ENCODE measurements at places on chromosomes 1 and 21.

DNA sequence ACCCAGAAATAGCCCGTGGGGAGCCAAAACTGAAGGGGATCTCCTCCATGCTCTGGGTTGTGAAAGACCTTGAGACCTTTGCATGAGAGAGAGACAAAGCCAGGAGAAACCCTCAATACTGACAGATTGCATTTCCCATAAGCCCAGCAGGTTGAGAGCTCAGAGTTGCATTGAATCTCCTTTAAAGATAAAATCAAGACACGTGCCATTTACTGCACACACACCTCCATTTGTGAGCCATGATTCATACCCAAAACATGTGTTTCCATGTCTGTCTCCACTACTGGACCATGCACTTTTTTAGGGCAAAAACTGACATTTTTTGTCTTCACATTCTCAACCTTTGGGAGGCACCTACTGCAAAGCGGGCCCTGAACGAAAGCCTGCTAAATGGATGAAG lies 144.0 kb upstream of the NRIP1 start:
- H3K36me3 ChIP-seq = no peaks in the 10 kb centered on the region
- H3K27ac ChIP-seq = no peak overlapping the region
- no peaks in the 10 kb centered on the region for H3K27me3 ChIP-seq

DNA sequence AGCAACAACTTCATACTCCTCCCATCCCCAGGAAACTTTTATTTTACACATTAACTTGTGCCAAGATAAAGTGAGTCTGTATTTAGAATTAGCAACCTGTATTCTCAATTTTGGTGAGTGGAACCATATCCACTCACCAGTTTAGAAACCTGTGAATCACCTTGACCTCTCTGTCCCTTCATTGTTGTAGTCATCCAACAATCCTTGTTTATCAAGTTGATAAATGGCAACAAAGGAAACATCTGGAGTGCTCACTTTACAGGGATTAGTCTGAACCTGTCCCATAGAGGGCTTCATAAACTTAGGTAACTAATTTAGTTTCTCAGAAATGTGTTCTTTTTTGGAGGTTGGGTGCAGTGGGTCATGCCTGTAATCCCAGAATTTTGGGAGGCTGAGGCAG lies 3.9 kb upstream of the CLSPN start:
- no peak for DNase-seq
- peaks cover 20% of the 10 kb centered on the region for H3K4me1 ChIP-seq
- H3K36me3 ChIP-seq = no peaks in the 10 kb centered on the region
- no peak overlapping the region for H3K27ac ChIP-seq
- H3K27me3 ChIP-seq = no peaks in the 10 kb centered on the region

GRCh38 chr1:158163000-158163947 lies 17.4 kb upstream of the CD1D start:
- no peak for DNase-seq
- H3K4me1 ChIP-seq = no peaks in the 10 kb centered on the region
- peaks cover 41% of the 10 kb centered on the region for H3K27me3 ChIP-seq
- no peak overlapping the region for H3K4me3 ChIP-seq
- no peak overlapping the region for H3K27ac ChIP-seq

DNA sequence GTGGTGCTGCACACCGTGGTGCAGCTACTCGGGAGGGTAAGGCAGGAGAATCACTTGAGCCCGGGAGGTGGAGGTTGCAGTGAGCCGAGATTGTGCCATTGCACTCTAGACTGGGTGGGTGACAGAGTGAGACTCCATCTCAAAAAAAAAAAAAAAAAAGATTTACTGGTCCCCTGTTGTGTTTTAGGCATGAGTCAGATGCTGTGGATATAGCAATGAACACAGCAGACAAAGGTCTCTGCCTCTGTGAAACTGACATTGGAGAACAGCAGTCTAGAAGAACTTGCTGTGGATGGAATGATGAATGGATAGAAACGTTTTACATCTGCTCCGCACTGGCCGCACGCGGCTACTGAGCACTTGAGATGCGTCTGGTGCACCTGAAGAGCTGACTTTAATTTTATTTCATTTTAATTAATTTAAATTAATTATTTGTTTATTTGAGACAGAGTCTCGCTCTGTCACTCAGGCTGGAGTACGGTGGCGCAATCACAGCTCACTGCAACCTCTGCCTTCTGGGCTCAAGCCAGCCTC lies 24.5 kb upstream of the EPHA2 start:
- no peaks in the 10 kb centered on the region for H3K27me3 ChIP-seq
- H3K36me3 ChIP-seq = no peaks in the 10 kb centered on the region
- no peak overlapping the region for H3K4me3 ChIP-seq
- H3K27ac ChIP-seq = no peak overlapping the region
- H3K4me1 ChIP-seq = no peaks in the 10 kb centered on the region

DNA sequence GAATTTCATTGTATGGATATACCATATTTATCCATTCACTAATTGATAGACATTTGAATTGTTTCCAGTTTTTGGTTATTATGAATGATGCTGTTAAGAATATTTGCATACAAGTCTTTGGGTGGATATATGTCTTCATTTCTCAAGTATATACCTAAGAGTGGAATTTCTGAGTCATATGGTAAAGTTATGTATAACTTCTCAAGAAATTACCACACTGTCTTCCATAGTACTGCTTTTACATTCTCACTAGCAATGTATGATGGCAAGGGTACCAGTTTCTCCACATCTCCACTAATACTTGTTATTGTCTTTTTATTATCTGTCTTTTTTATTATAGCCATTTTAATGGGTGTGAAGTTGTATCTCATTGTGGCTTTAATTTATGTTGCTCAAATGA lies 74.6 kb upstream of the TENT5C start:
- no peaks in the 10 kb centered on the region for H3K27me3 ChIP-seq
- no peak for DNase-seq
- H3K4me1 ChIP-seq = peaks cover 7% of the 10 kb centered on the region
- H3K27ac ChIP-seq = no peak overlapping the region
- no peaks in the 10 kb centered on the region for H3K36me3 ChIP-seq
- no peak overlapping the region for H3K4me3 ChIP-seq

- no peaks in the 10 kb centered on the region for H3K36me3 ChIP-seq
- DNase-seq = no peak
- no peaks in the 10 kb centered on the region for H3K27me3 ChIP-seq
- no peak overlapping the region for H3K27ac ChIP-seq
- peaks cover 5% of the 10 kb centered on the region for H3K4me1 ChIP-seq
These were observed 108.1 kb upstream of the IVNS1ABP start for GRCh38 chr1:185425163-185425562.

GRCh38 chr1:117146575-117147340 lies 25.2 kb upstream of the TRIM45 start:
- H3K36me3 ChIP-seq = no peaks in the 10 kb centered on the region
- no peak overlapping the region for H3K27ac ChIP-seq
- no peak overlapping the region for H3K4me3 ChIP-seq

GRCh38 chr21:15839026-15839425 lies 109.2 kb downstream of the USP25 start:
- H3K27me3 ChIP-seq = no peaks in the 10 kb centered on the region
- DNase-seq = no peak
- H3K36me3 ChIP-seq = peaks cover 57% of the 10 kb centered on the region
- no peak overlapping the region for H3K4me3 ChIP-seq
- H3K27ac ChIP-seq = no peak overlapping the region

DNA sequence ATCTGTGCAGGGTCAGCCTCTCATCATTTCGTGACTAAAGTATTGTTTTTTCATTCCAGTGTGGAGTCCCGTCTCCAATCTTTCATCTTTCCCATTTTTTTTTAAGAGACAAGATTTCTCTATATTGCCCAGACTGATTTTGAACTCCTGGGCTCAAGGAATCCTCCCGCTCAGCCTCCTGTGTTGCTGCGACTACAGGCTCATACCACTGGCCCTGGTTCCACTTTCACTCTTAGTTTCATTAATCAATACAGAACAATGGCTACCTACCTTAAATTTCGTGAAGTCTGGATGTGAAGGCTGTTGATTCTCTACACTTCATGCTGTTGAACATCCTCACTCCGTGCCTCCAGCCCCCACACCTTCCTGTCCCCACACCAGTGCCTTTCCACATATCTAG lies 97.7 kb upstream of the GREM2 start:
- no peaks in the 10 kb centered on the region for H3K36me3 ChIP-seq
- H3K27me3 ChIP-seq = no peaks in the 10 kb centered on the region
- H3K4me1 ChIP-seq = no peaks in the 10 kb centered on the region
- no peak overlapping the region for H3K4me3 ChIP-seq

GRCh38 chr1:232501854-232502253 lies 128.1 kb downstream of the SIPA1L2 start:
- H3K27me3 ChIP-seq = no peaks in the 10 kb centered on the region
- H3K4me1 ChIP-seq = no peaks in the 10 kb centered on the region
- H3K36me3 ChIP-seq = no peaks in the 10 kb centered on the region
- DNase-seq = no peak
- H3K4me3 ChIP-seq = no peak overlapping the region

- H3K36me3 ChIP-seq = no peaks in the 10 kb centered on the region
- no peak overlapping the region for H3K4me3 ChIP-seq
- H3K27ac ChIP-seq = no peak overlapping the region
- H3K4me1 ChIP-seq = no peaks in the 10 kb centered on the region
- H3K27me3 ChIP-seq = peaks cover 8% of the 10 kb centered on the region
These were observed 13.8 kb upstream of the SPRR5 start for GRCh38 chr1:152933196-152933595.

DNA sequence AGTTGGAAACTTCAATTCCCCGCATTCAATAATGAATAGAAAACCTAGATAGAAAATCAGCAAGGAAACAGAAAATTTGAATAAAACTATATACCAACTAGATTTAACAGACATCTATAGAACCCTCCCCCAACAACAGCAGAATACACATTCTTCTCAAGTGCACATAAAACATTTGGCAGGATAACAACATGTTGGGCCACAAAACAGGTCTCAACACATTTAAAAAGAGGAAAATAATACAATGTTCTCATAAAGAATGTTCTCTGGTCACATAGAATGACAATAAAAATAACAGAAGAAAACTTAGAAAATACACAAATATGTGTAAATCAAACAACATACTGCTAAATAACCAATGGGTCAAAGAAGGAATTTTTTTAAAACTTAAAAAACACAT lies 24.9 kb downstream of the ITGB3BP start:
- H3K27me3 ChIP-seq = no peaks in the 10 kb centered on the region
- no peaks in the 10 kb centered on the region for H3K4me1 ChIP-seq
- no peak overlapping the region for H3K4me3 ChIP-seq
- H3K27ac ChIP-seq = no peak overlapping the region

DNA sequence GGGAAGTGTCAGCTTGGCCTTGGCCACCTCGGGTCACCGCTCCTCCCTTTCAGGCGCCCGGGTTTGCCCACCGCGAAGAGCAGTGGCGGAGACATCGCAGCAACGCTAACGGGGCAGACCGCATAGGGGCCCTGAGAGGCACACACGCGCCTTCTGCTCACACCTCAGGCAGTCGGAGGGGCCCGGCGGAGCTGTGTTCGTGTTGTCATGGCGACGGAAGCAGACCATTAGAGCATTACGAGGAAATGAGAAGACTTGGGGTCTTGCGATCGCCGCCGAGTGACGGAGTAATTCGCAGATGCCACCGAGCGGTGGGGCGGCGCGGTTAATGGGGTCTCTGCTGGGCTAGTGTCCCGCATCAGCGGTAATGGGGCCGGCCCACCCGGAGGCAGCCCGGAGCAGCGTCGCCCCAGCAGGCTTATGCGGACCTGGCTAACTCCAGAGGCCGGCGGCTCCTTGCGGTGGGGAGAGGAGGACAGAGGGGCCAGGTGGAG lies 144.1 kb downstream of the TNR start:
- peaks cover 5% of the 10 kb centered on the region for H3K27me3 ChIP-seq
- no peak for DNase-seq
- no peak overlapping the region for H3K4me3 ChIP-seq
- H3K4me1 ChIP-seq = no peaks in the 10 kb centered on the region
- no peak overlapping the region for H3K27ac ChIP-seq
- H3K36me3 ChIP-seq = no peaks in the 10 kb centered on the region

DNA sequence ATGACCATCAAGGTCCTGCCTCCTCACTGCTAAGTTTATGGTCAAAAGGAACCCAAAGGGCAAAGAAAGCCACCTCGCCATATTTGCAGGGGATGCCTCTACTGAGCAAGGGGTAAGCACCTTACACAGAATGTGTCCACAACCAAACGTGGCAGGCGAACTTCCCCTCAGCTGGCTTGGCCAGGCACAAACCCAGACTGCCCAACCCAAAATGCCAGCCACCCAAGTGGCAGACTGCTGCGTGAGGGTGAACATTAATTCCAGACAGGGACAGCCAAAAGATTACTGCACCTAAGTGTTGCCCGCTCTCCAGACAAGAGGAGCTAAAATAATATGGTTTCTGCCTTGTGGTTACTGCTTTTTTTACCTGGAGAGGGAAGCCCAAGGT lies 16.0 kb downstream of the ZNF697 start:
- H3K4me3 ChIP-seq = no peak overlapping the region
- H3K4me1 ChIP-seq = no peaks in the 10 kb centered on the region
- no peaks in the 10 kb centered on the region for H3K36me3 ChIP-seq
- DNase-seq = no peak

- H3K36me3 ChIP-seq = no peaks in the 10 kb centered on the region
- no peaks in the 10 kb centered on the region for H3K27me3 ChIP-seq
These were observed 110.4 kb downstream of the SYT2 start for GRCh38 chr1:202599669-202600431.

- H3K36me3 ChIP-seq = no peaks in the 10 kb centered on the region
- no peak overlapping the region for H3K4me3 ChIP-seq
- H3K27ac ChIP-seq = no peak overlapping the region
- H3K27me3 ChIP-seq = peaks cover 3% of the 10 kb centered on the region
These were observed 8.6 kb upstream of the ACTN2 start for GRCh38 chr1:236677641-236678235.

GRCh38 chr1:978835-979743 lies 2.8 kb downstream of the PERM1 start:
- no peak for DNase-seq
- no peak overlapping the region for H3K4me3 ChIP-seq
- no peak overlapping the region for H3K27ac ChIP-seq
- H3K4me1 ChIP-seq = peaks cover 11% of the 10 kb centered on the region

DNA sequence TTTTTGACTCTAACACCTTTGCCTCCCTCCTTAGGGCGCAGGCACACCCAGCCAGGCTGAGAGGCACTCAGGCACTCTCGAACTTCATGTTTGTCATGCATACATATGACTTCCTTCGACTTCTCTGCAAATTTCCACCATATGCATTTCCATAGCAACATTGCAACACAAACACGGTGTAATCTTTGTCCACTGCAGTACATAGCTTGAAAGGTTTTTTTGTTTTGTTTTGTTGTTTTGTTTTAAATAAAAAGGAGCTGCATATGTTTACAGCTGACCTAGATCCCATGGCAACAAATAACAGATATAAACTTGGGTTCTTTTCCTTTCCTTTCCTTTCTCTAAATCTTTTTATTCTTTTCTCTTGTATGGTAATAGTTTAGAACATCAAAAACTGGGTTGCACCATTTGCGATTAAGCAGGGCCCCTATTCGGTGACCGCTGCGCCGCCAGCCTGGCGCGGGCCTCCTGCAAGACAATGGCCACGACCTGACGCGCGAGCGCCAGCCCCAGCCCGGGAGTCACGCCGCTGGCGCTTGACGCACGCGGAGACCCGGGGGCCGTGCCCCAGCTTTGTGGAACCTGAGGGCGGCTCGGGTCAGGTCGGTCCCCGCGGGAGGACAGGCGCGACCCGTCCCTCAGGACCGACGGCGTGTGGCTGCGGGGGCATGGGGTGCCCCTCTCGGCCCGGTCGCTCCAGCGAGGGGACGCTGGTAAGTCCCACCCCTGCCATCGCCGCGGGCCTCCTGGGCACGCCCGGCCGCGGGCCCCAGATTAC lies 35.2 kb downstream of the CCN1 start:
- H3K36me3 ChIP-seq = no peaks in the 10 kb centered on the region
- no peaks in the 10 kb centered on the region for H3K4me1 ChIP-seq
- H3K27me3 ChIP-seq = no peaks in the 10 kb centered on the region
- no peak overlapping the region for H3K27ac ChIP-seq
- H3K4me3 ChIP-seq = no peak overlapping the region

All from CD4-positive, alpha-beta T cell (primary cell).